Cortex of kidney (tissue), 1 donor: ENCODE measurements at places on chromosomes 6 and 20.

- no peak for DNase-seq
Observed at GRCh38 chr6:113147544-113147943, 709.6 kb upstream of the MARCKS start.

- no peak for DNase-seq
Observed at GRCh38 chr20:20603339-20603990, 109.0 kb downstream of the RALGAPA2 start.

DNA sequence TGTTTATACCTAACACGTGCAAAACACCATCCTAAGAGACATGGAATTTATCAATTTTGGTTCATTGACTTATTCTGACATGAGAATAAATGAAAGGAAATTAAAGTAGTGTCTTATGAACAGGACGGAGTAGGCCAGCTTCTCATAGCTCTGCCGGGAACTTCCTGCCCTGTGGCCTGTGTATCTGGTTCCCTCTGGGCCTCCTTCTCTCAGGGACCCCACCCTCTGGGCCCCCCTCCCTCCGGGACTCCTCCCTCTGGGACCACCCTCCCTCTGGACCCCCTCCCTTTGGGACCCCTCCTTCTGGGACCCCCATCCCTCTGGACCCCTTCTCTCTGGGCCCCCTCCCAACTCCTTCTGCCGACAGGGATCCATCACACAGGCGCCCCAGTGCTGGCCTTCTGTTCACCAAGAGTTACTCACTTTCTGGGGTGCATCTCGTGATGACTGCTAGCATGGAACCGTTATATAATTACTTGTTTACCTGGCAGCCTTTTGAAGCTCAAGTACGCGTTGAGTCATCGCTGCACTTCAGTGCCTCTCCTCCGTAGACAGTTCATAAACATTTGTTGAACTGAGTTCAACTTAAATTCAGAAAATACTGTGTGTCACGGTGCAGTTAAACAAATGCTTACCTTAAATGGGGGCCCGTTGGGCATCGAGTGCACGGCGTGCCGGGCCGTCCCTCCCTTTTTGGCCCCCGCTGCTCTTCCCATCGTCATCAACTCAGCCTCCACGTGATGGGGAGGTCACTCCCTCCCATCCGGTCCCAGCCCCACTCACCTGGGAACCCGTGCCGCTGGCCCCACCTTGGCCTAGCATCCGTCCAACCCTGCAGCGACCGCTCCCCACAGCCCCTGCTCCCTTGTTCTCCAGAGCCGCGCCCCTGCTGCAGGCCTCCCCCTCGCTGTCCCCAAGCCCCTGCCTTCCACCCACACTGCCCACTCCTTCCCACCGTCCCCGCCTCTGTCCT is 8.1 kb downstream of the CCR6 start:
- no peak for DNase-seq

DNA sequence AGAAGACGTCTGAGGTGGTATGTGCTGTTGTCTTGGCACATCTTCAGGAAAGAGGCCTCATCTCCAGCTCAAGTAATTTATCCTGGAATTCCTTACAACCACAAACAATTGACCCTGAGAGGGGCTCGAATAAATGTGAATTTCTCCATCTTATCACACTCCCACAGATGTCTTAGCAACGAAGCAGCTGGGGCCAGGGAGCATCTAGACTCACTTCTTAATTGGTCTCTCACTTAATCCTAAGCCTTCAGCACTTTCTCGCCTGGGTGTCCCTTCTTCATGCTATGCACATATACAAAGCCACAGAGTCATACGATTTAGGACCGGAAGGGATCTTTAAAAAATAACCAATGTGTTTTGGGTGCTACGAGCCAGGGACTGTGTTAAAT is 27.1 kb downstream of the PCK1 start:
- DNase-seq, result no peak

DNA sequence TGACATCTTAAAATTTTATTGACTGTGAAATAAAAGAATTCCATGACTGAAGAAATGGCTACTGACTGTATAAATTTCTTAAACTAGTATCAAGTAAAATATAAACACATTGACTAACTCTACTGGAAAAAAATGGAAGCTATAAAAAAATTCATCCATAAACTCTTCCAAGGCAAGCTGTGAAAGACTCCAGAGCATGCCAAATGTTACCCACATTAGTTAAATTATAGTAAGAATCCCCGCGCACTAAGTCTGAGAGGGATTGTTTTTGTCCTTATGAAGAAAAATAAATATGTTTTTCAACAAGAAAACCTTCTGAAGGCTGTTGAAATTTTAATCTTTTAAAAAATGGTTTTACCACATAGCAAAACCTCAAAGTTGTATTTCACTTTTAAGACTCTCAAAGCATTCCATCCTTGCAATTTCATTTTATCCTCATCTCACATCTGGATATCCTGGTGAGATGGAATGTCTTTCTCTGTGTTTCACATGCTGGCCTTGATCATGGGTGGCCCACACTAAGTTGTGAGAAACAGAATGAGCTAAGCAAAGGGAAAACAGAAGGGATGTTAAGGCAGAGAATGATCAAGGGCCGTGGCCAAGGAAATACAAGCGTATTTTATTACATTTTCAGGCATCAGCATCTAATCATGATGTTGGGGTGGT is 732.5 kb downstream of the KIF16B start:
- no peak for DNase-seq

DNA sequence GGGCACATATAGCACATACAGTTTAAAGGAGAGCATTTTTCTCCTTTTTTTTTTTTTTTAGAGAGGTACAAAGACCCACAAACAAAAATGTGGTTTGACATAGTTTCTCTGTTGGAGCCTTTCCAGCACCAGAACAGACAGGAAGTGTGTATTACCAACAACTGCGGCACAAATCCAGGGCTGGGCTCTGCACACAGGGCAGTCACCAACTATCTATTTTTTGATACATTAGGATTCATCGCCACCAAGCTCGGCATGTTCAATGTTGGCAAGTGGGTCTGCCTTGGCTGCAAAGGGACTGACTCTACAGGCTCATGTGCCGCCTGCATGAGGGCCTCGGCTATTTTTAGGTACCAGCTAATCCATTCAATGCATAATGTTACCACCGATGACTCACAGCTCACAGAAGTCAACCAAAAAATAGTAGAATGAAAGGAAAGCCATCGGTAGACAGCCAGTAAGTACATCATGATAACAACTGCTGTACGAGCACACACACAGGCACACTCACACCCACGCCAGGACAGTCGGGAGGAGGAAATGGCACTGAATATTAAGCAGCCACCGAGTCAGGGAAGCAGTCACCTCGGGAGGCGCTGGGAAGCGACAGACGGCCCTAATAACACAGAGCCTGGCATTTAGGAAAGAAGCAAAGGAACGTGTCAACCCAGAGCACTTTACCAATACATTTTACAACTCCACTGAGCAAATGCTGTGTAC is 81.6 kb downstream of the GMPR start:
- DNase-seq, result no peak

DNA sequence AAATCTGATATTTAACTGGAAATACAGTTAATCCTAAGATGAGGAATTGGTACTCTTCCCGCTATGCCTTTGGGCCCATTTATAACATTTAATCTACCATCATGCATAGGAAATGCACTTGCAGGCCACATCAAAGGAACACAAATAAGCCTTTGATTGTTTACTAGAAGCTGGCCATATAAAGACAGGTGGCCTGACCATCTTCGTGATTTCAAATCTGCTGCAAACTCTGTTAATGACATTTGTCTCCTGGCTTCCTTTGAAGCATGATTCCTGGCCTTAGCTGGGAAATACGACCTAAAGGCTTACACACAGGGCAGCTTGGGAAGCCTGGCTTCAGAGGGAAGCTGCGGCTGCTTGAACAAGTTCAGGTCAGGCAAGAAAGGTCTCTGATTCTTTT is 552.1 kb downstream of the CDH26 start:
- no peak for DNase-seq

DNA sequence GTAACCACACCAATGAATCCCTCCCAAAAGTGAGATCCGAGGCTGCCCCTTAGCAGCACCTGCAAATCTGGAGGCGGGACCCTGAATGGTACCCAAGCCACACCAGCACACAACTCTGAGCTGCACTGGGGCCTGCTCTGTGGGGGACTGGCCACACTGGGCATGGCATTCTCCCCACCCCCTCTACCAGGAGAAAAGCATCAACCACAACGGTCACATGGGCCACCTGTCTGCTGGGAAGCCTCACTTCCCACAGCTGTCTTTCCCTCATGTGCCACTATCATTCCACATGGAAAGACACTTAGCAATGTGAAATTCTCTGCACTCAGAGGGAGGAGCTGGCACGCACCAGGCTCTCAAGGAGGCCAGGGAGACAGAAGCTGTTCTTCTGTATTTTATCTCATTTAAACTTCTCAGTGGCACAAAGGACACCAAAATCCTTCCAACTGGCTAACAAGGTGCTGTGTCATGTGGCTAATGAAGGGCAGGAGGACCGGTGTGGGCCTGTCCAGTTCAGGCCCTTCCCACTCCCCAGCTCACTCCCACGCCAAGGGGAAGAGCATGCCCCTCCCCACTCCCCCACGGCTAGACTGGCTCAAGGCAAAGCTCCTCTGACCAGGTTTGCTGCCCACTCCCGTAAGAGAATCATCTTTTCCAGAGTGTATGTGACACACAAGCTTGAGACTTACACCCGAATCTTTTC is 19.0 kb downstream of the YTHDF1 start:
- no peak for DNase-seq

- no peak for DNase-seq
Observed at GRCh38 chr6:98634569-98634968, 199.8 kb upstream of the POU3F2 start.

DNA sequence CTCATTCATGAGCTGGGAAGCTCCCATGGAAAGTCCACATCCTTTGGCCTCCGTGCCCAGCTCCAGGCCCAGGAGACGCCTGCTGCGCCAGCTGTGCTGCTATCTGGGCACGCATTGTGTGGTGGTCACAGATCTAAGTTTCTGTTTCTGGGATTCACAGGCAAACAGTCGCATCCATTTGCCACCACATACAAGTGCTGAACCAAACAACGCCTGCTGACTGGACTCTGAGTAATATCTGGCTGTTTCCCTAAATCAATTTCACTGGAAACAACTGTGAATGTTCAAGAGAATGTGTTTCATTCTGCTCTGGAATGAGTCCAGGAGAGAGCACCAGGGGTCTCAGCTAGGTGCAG is 45.5 kb downstream of the IRF4 start:
- no peak for DNase-seq

- no peak for DNase-seq
Observed at GRCh38 chr6:142014515-142014914, 118.2 kb upstream of the GJE1 start.

DNA sequence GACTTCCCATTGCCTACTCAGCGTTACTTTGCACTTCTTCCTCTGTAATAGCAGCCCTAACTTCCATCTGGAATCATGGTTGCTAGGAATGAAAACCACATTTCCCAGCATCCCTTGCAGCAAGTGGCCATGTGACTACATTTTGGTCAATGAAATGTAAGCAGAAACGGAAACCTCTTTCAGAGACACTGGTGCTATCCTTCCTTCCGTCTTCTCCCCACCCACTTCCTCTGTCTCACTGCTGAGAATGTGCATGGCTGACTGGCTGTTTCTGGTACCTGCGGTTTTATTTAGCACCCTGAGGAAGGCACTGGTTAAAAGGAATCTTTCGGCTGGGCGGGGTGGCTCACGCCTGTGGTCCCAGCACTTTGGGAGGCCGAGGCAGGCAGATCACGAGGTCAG is 107.4 kb downstream of the SCML4 start:
- DNase-seq, result no peak

GRCh38 chr6:143746202-143747119 is 68.7 kb downstream of the PHACTR2 start:
- DNase-seq, result no peak

DNA sequence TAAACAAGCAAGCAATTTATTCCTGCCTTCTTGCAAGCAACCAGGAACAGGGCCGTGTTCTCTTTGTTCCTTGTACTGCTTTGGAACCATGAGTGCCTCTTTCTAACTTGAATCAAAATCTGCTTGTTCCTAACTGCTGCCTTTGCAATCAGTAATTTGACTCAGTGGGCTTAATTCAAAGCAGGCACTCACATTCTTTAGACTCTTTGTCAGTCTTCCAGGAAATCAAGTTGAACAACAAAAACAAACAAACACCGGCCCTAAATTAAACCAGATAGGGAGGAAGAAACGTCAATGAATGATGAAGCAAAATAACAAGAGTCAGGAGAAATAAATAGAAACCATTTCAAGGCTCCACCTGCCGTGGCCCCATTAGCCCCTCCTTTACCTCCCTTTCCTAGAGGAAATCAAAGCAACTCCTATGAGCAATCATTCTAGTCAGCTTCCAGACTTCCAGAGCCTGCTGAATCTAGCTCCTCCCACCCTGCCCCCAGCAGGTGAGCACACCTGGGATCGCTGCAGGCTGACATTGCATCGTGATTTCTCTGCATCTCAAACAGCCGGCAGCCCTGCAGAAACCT is 582.2 kb upstream of the FLRT3 start:
- DNase-seq, result no peak

DNA sequence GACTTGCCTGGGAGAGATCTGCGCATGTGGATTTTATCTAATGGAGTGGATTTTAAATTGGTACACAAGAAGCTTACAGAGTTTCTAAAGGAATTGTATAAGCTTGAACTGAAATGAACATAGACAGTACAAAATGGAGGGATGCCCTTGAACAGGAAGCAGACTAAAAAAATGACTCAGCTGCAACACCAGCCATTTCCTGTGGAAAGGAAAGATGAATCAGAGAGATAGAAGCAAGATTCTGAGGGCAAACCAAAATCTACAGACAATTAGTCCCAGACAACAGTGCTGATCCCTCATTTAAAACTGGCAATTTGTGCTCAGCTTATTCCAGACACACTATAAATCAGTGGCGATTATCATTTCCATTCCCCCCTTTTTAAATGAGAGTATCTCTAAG is 114.6 kb upstream of the TCF21 start:
- DNase-seq, result no peak

GRCh38 chr6:163457637-163458561 is 43.4 kb downstream of the QKI start:
- no peak for DNase-seq

DNA sequence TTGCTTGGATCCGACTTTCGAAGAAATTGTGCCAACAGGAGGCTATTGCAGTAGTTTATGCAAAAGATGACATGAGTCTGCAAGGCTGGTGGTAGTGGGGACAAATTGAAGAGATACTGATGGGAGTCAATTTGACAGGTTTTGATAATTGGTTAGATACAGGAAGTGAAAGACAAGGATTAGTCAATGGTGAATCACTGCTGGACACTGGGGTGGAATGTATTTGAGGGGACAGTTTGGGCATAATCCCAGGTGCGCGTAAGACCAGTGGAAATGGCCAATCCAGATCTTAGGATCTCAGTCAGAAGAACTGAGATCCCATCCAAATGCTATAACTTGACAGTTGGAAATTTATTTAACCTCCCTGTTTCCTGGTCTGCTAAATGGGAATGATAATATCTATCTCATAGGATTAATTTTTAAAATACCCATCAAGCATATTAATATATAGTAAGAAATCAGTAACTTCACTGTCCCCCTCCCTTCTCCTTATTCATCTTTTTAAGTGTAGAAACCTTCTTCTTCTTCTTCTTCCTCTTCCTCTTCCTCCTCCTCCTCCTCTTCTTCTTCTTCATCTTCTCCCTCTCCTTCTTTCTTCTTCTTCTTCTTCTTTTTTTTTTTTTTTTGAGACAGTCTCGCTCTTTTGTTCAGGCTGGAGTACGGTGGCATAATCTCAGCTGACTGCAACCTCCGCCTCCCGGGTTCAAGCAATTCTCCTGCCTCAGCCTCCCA is 30.9 kb upstream of the ERVFRD-1 start:
- DNase-seq, result no peak
